ENCODE measurements at places on chromosomes 5 and 9.

DNA sequence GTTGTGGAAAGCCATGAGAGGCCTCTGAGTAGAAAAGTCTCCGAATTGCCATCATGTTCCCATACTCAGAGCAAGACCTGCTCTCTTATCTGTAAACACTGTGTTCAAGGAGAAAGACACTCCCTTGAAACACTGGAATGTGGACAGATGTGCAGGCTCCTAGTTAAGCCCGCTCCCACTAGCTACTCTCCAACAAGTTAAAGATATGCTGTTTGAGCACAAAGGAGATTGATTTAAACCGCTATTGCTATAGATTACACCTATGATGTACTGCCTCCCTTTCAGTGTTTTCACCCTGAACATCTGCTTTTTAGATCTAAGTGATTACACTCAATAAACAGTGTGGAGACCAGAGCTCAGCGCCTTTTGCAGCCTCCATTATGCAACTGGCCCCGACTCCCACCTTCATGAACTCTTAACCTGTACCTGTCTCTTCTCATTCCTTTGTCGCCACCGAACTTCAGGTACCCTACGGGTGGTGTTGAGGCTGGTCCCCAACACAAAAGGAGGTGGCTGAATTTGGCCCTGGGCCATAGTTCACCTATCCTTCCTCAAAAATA, 47.5 kb downstream of the TMEM245 start:
- DNase-seq: no peak

GRCh38 chr5:113034182-113034773, 57.7 kb downstream of the DCP2 start:
- DNase-seq: no peak

GRCh38 chr9:87008667-87009066, 61.4 kb upstream of the GAS1 start:
- DNase-seq: no peak

GRCh38 chr9:93480262-93480661, 26.9 kb upstream of the FAM120AOS start:
- no peak for DNase-seq

DNA sequence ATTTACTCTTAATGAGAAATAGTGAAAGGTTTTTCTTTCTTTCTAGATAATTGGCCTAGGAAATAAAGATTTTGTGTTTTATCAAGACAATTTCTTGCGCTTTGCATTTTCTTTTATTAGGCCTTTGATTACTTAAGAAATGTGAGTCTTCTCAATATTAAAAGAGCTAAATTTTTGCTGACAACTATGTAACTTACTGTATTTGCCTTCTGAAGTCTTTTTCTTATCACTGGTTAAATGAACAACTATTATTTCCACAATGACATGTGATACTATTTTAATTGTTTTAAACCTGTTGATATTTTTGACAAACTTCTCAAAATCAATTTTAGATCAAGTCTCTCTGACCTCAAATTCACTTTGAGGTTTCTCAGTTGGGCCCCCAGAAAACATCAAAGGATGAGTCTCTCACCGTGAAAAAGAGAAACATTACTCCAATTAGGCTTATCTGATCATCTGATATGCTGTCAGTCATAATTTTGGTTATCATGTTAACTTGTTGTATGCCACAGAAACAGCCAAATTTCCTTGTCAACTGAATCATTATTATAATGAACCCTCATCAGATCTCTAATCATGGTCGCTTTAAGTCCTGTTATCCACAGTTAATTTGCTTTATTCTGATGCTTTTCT, 48.8 kb downstream of the RAPGEF1 start:
- DNase-seq: no peak

DNA sequence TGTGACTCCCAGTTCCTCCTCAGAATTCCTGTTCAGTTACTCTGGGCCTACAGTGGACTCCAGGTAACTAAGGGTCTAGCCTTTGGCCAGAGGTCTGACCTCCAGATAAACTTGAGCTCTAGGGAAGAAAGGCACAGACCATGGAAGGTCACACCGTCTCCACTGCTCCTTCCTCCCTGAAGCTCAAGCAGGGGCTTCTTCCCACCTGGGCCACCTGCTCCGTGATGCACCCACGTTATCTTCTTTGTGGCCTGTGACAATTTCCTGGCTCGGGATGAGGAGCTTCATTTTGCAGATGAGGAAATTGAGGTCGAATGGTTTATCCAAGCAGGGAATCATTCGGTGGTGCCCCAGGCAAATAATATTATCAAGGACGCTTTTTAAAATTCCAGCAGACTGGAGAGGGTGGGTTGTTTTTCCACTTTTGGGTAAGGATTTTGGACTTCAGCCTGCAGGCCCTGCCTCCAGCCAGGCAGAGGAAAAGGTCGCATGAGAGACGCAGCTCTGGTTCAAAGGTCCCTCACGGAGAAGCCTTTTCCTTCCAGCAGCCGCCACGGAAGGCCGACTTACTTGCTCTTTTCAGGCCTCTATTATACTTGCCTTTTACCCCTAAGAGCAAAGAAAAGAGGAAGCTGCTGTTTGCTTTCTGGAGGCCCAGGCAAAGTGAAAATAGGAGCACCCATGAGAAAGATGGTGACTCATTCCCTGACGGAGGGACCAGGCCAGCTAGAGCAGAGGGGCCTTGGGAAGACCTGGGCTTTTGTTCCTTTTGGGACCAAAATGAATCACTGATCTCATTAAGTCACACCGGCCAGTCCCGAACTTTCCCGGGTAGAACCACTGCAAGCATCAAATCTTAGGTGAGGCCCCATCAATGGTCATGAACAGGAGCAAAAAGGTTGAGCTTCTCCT, 22.8 kb upstream of the DUSP1 start:
- DNase-seq: no peak

GRCh38 chr9:127854184-127854806, at the start of gene ENG:
TSS of gene ENG (minus strand) at chr9:127854658. CDS start at chr9:127854355, 303 bp downstream.
- DNase-seq: no peak

DNA sequence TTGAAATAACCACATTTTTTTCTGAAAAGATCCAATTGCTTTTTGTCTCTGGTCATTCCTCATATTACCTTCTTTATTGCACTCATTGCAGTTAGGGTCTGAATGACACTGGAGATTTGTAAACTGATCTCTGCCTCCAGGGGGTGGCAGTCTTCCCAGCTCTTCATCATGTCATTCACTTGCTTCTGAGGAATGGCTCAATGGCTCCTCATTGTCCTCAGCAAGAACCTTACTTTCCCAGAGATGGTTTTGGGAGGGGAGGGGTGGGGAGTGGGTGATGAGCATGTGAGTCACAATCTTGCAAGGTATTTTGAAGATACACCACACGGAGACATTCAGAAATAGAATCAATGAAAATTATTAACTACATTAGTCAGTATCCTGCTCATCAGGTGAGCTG, 159.8 kb upstream of the GAS1 start:
- no peak for DNase-seq

GRCh38 chr5:118596255-118596654, 392.1 kb downstream of the DTWD2 start:
- DNase-seq: no peak

DNA sequence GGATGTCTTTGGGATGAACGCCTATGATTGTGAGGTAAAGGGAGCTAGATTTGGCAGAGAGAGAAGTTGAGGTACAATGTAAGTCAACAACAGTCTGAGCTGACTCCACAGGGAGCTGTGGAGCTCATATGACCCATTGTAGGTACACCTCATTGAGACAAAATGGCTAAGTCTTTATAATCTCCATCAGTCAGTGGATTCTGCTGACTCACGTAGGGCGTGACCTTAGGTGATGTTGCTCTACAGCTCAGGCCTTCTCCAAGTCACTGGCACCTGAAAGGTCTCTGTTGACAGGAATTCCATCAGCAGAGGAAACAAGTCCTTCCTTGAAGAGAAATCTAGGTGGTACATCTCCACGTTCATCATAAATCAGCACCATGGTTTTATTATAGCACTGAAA, 118.2 kb upstream of the PRR16 start:
- no peak for DNase-seq

- DNase-seq: no peak
Measured at GRCh38 chr5:100275631-100276030, 259.5 kb upstream of the FAM174A start.

GRCh38 chr5:32273821-32274220, 38.9 kb downstream of the MTMR12 start:
- DNase-seq: no peak

DNA sequence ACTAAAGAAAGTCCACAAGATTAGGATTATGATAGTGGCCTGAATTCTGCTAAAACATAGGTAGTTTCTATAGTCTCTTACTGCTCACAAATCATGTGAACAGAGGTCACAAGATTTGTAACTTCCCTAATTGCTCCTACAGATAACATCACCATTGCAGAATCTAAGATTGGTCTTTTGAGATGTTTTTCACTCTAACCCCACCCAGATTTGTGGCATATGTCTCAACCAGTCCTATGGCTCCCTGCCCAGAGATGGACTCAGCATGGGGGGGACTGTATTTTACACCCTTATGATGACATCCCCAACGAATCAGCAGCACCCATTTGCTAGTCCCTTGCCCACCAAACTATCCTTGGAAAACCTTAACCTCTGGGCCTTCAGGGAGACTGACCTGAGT, 1046.2 kb downstream of the CDH12 start:
- no peak for DNase-seq

GRCh38 chr5:151071021-151071420, 9.8 kb downstream of the TNIP1 start:
- no peak for DNase-seq

- no peak for DNase-seq
Measured at GRCh38 chr9:73148447-73148937, 3.2 kb upstream of the ANXA1 start.

DNA sequence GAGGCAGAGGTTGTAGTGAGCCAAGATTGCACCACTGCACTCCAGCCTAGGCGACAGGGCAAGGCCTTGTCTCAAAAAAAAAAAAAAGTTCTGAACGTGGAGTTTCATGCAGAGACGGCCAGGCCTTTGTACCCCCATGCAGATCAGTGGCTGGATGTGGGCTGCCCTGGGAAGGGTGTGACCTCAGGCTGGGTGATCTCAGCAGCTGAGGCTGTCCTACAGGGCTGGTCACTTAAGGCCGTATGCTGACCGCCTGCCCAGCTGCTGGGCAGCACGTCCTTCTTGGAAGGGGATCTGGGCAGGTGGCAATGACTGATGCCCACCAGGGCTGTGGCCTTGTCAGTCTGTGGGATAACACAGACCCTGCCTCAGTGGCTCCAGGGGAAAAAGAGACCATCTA, 37.2 kb upstream of the GRHPR start:
- DNase-seq: no peak

GRCh38 chr5:30505014-30505886, 688.2 kb upstream of the CDH6 start:
- DNase-seq: no peak

- DNase-seq: no peak
Measured at GRCh38 chr9:9820436-9820835, 792.4 kb downstream of the PTPRD start.

GRCh38 chr9:124453586-124454191, 3.4 kb downstream of the ADGRD2 start:
- no peak for DNase-seq

- DNase-seq: no peak
Measured at GRCh38 chr9:129184596-129185122, 6.6 kb upstream of the IER5L start.

- DNase-seq: no peak
Measured at GRCh38 chr5:54398191-54398590, 57.3 kb upstream of the HSPB3 start.
